Activated T-cell treated with anti-CD3 and anti-CD28 coated beads, Interleukin-2, amount 50 U/mL, for 72 hours (primary cell): ENCODE measurements at places on chromosomes 4 and X.

DNA sequence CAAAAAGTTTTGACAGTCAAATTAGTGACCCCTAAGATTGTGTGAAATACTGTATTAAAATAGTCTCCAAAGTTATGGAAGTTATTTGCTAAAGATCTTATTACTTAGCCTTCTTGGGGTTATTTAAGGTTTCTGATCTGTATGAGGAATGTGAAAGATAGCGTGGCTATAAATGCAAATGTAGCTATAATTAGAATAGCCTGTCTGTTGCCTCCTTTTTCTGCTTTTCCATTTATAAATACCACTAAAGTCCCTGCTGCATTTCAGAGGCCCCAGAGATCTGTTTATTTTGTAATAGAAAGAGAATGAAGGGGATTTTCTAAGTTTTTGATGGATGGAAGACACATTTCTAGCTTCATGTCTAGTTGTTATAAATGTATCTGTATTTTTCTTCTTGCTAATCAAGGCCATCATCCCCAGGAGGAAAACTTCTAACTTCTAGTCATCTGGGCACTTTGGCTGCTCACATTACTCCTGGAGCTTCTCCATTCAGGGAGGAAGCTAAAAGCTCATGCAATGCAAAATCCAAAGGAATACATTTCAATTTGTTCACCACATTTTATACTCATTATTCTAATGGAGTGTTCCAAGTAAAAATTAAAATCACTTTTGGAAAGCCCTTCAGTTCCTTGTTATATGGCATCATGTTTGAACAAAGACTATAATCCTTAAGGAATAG is 73.9 kb downstream of the INTS12 start:
- no peak for DNase-seq

- no peak for DNase-seq
These were observed 85.0 kb upstream of the BEND4 start for GRCh38 chr4:42237451-42237850.

- no peak for DNase-seq
These were observed 1414.7 kb upstream of the TENM3 start for GRCh38 chr4:180828455-180829018.

- no peak for DNase-seq
These were observed 5.9 kb upstream of the ARSD start for GRCh38 chrX:2934715-2935710.

DNA sequence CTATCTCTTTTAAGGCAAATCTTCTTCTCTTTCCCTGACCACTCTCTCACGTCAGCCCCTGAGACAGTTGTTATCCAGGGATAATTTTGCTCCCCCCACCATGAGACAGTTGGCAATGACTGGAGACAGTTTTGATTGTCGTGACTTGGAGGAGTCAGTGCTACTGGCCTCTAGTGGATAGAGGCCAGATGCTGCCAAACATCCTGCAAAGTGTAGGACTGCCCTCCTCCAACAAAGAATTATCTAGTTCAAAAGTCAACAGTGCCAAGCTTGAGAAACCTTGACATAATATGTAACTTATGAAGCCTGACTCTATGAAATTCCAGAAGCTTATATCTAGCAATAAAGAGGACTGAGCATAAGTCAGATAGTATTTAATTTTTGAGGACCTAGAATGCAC is 502.1 kb upstream of the IGFBP7 start:
- DNase-seq = no peak
